ENCODE measurements at places on chromosomes 13 and 19.

DNA sequence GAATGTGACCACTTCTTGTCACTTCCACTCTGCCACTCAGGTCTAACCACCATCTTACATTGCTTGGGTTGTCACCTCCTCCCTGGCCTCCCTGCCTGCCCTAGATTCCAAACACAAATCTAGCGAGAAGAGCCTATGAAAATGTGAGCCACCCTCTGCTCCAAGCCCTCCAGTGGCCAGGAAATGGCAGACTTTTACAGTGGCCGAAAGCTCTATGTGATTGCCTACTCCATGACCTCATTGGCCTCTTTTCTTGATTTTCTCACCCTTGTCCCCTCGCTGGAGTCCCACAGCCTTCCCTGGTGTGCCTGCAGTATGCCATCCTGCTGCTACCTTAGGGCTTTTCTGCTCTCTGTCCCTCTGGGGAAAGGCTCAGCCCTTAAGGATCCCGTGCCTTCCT lies 84.2 kb downstream of the LRCH1 start:
- DNase-seq = no peak

GRCh38 chr19:30449673-30450072 lies 77.5 kb downstream of the ZNF536 start:
- no peak for DNase-seq

GRCh38 chr13:79654520-79654919 lies 173.6 kb downstream of the NDFIP2 start:
- DNase-seq = no peak

- DNase-seq = no peak
Observed at GRCh38 chr13:70964874-70965273, 856.6 kb upstream of the KLHL1 start.

DNA sequence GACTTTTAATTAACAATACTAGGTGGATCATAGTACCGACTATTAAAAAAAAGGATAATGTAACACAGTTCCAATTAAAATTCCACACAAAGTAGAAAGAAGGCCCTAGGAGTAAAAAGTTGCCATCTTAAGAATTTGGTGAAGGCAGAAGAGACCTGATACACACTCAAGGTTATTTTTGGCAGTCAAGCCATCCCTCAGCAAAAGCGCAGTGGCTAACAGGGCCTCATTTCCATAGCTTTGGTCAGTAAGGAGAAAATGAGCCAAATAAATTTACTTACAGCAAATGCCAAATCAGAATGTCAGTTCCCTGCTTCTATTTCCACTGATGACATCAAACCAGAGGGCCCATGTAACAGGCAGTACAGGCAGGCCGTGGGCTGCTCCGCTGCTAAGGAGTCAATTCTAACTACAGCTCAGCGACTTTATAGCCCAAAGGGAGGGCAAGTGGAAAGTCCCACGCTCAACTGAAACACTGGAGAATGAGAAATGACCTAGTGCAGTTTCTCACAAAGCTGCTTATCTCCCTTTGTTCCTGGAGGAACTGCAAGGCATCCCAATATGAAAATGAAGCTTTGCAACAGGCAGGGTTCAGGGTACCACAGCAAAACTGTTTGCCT lies 6.3 kb downstream of the ARGLU1 start:
- DNase-seq = peak; percentile 48

DNA sequence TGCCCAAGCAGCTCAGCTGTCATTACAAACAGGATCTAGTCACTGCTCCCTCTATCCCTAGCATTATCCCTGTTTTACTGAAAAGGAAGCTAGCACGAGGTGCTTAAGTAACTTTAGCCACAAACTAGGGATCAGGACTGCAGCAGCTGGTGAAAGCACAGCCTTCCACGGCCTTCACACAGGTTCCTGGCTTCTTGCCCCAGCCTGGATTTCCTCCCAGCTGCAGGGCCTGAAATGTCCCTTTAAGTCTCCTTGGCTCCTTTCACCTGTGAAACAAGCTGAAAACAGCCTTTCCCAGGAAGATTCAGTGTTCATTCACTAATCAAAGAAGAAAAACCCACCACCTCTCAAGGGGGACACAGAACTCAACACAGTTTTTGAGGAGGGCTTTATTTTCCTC lies 754.5 kb downstream of the DIAPH3 start:
- no peak for DNase-seq

DNA sequence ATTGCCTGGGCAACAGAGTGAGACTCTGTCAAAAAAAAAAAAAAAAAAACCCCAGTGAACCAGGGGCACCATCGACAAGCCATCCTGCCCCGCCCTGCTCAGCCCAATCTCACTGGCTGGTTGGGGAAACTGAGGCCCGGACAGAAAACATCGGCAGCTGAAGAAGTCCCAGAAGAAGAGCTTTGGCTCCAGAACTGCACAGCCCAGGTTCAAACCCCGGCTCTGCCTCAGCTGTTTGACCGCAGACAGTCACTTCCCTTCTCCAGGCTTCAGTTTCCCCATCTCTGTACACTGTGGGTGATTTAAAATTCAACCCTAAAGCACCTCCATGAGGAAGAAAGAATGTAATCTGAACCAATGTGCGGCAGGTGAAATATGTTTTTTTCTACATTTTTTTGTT lies 9.4 kb upstream of the SEMA6B start:
- DNase-seq = no peak

DNA sequence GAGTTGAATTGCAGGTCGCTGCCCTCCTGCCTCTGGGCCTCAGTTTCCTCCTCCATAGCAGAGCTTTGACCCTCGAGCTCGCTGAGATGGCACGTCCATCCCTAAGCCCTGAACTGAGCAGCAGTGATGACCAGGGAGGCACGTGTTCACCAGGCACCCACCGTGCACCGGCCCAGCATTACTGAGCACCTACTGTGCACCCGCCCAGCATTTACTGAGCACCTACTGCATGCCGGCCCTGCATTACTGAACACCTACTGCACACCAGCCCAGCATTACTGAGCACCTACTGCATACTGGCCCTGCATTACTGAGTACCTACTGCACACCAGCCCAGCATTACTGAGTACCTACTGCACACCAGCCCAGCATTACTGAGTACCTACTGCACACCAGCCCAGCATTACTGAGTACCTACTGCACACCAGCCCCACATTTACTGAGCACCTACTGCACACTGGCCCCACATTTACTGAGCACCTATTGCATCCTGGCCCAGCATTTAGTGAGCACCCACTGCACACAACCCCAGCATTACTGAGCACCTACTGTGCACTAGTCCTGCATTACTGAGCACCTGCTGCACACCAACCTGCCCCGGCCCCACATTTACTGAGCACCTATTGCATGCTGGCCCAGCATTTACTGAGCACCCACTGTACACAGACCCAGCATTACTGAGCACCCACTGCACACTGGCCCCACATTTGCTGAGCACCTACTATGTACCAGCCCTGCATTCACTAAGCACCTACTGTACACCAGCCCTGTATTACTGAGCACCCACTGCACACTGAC lies 6.3 kb downstream of the TPGS1 start:
- DNase-seq = no peak

Data from GM13977 (cell line).